ENCODE measurements at places on chromosomes 1 and 21. TPM values are rescaled to one million over a fixed set of nuclear protein-coding genes. Genes with fewer than 3 reads are reported as not detected.

GNAT2 gene
- total RNA-seq: not detected

TIMM17A gene
- total RNA-seq: 33.9 TPM

SELENBP1 gene
- total RNA-seq: 321 TPM

DNA sequence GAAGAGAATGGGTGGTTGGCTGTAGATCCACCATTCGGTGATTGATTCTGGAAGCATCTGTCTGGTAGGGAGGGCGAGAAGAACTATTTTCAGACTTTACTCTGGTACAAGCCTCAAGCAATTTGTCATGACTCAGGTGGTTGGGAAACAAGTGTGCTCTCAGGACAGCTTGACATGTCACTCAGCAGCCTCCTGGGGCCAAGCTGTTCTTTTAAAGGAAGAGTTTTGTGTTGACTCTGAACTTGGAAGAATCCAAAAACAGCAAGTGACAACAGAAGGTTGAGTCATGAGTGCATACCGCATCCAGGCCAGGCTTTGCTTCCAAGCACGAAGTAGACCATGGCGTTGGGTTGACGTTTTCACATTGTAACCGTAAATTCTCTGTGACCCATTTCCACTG is 65.9 kb downstream of the CLIC6 start:
- H3K4me3 ChIP-seq: no peak overlapping the region
- no peaks in the 10 kb centered on the region for H3K36me3 ChIP-seq
- no peaks in the 10 kb centered on the region for H3K27me3 ChIP-seq
- H3K4me1 ChIP-seq: no peaks in the 10 kb centered on the region
- no peak for DNase-seq

DNA sequence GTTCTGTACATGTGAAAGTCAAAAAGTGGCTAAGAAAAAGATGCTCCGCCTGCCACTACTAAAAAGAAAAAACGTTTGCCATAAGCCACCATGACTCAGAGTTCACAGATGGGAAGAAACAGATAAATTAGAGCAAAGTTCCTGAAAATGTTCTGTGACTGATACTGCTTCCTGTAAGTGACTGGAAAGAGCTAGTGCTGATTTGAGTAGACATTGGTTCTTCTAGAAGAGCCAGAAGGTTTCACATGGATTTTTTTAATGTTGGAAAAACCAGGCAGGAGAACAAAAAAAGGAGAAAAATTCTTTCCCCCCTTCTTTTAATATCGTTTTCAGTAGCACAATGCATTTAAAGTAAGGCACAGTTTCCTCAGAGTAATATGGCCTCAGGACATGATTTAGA is 221.4 kb downstream of the HLX start:
- H3K4me1 ChIP-seq: peaks cover 17% of the 10 kb centered on the region
- DNase-seq: no peak
- H3K36me3 ChIP-seq: no peaks in the 10 kb centered on the region
- H3K27ac ChIP-seq: no peak overlapping the region

DNA sequence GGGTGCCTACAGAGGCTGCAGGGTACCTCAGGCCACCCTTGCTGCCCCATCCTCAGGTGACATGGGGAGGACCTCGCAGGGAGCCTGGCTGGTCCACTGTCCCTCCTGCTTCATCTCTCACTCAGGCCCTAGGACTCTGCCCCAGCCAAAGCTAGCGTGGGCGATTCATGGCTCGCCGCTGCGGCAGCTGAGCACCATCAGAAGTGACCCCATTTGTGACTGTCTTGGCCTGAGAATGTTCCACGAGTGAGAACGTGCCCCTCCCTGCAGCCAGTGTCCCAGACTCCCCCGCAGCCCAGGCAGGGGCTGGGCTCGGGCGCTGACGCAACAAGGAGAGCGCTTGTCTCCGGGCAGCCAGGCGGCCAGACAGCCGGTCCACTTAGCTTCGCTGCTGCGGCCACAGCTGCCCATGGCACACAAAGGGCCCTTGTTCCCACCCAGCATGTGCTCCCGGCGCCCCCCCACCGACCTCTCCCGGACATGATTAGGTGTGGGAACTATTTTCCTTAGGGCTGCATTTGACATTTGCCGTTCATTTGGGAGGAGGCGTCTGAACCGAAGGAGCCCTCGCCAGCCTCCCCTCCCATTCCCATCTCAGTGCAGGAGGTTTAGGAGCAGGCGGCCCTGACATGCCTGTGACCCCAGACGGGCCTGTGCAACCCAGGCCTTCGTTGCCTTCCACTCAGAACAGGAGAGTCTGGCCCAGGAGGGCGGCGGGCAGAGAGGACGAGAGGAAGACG is 19.3 kb upstream of the POFUT2 start:
- H3K4me3 ChIP-seq: no peak overlapping the region
- H3K27me3 ChIP-seq: no peaks in the 10 kb centered on the region
- DNase-seq: peak; percentile 87
- H3K36me3 ChIP-seq: no peaks in the 10 kb centered on the region

GRCh38 chr1:53899206-53899628 is 5.2 kb downstream of the DIO1 start:
- no peak for DNase-seq
- no peak overlapping the region for H3K27ac ChIP-seq
- H3K4me1 ChIP-seq: peaks cover 7% of the 10 kb centered on the region
- no peaks in the 10 kb centered on the region for H3K27me3 ChIP-seq
- no peak overlapping the region for H3K4me3 ChIP-seq

DNA sequence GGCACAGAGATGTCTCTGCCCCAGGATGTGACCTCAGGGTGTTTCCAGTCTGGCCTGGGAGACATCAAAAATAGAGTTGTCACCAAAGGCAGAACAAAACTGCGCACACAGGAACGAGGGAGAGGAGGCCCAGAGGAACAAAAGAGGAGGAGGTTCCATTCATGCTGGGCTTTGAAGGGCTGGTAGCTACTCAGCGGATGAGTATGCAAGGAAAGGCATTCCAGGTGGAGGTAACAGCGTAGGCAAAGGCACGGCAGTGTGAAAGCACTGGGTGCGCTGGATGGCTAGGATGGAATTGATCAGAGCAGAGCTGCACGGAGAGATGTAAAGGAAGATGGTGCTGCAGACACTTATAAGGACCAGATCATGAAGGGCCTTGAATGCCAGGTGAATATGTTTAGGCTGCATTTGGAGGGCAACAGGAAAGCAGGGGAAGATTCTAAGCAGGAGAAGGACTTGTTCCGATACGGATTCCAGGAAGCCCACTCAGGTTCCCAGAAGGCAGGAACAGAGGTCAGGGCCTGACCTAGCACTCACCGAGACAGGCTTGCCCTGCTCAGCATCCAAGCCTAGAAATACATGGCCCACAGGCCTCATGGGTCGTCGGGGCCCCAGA is 6.3 kb downstream of the COL16A1 start:
- no peak overlapping the region for H3K4me3 ChIP-seq
- DNase-seq: no peak
- H3K36me3 ChIP-seq: no peaks in the 10 kb centered on the region
- peaks cover 12% of the 10 kb centered on the region for H3K4me1 ChIP-seq

GRCh38 chr1:165075725-165076370 is 280.7 kb downstream of the LMX1A start:
- H3K27me3 ChIP-seq: no peaks in the 10 kb centered on the region
- H3K4me3 ChIP-seq: no peak overlapping the region
- no peak overlapping the region for H3K27ac ChIP-seq
- no peaks in the 10 kb centered on the region for H3K4me1 ChIP-seq

DNA sequence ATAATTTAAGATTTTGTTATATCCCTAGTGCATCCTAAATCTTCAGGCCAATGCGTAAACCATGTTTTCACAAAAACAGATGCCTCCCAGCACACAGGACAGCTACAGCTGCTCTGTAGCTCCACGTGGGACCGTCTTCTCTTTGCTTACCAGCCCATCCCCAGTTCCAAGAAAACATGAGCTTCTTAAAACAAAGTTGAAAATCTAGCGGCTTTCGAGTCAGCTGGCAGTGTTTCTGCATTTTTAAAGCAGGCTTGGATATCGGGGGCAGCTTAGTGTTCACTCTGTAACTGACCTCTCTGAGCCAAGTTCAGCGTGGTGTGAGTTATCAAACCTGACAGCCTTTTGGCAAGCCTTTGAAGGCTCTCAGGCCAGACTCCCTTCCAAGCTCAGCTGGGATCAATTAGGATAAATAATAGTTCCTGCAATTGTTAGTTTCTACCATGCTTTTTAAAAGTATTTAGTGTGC is 881.5 kb downstream of the LTN1 start:
- no peaks in the 10 kb centered on the region for H3K36me3 ChIP-seq
- H3K27ac ChIP-seq: no peak overlapping the region
- no peaks in the 10 kb centered on the region for H3K4me1 ChIP-seq
- DNase-seq: no peak
- no peak overlapping the region for H3K4me3 ChIP-seq

DNA sequence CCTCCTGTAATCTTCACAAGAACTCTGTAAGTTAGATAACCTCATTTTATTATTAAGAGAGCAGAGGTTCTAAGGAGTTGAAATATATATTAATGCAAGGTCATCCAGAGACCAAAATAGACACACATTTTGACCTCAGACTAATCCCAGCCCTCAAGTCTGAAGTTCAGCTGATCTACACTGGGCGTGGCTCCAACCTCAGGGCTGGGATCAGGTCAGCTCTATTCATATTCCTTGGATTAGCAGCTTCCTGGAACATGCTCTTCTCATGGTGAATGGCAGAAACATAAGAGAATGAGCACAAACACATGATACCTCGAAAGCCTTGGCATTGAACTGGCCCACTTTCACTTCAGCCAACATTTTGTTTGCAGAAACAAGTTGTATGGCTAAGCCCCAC is 200.8 kb upstream of the ST6GALNAC5 start:
- no peak overlapping the region for H3K4me3 ChIP-seq
- DNase-seq: no peak
- no peaks in the 10 kb centered on the region for H3K4me1 ChIP-seq
- no peaks in the 10 kb centered on the region for H3K27me3 ChIP-seq
- no peak overlapping the region for H3K27ac ChIP-seq
- H3K36me3 ChIP-seq: no peaks in the 10 kb centered on the region
